Activated naive CD4-positive, alpha-beta T cell treated with anti-CD3 and anti-CD28 coated beads, Interleukin-2, amount 10 ng/mL, durations not matched to agents 5 hours and 36 hours (primary cell): ENCODE measurements at places on chromosomes 4 and X. TPM values are rescaled to one million over a fixed set of nuclear protein-coding genes. Genes with fewer than 3 reads are reported as not detected.

MAP3K15 gene
- 0.28 TPM for total RNA-seq

PPP4R3C gene
- not detected for total RNA-seq

ADGRL3 gene
- not detected for total RNA-seq

SPARCL1 gene
- not detected for total RNA-seq

AGTR2 gene
- not detected for total RNA-seq

CCNG2 gene
- 32.9 TPM for total RNA-seq

FAM149A gene
- 0.88 TPM for total RNA-seq

MOB1B gene
- total RNA-seq = 16.2 TPM

IQCM gene
- total RNA-seq = not detected

BMX gene
- total RNA-seq = not detected

ARHGAP24 gene
- total RNA-seq = not detected

ZC4H2 gene
- 21.3 TPM for total RNA-seq

MAGEA9B gene
- total RNA-seq = not detected

MTMR8 gene
- total RNA-seq = 5.4 TPM

SPANXA2 gene
- not detected for total RNA-seq

SPANXN4 gene
- total RNA-seq = not detected

POLR2B gene
- total RNA-seq = 112 TPM

OPN1LW gene
- not detected for total RNA-seq

TMEM255A gene
- total RNA-seq = not detected

DYNLT3 gene
- 15.5 TPM for total RNA-seq

LRBA gene
- total RNA-seq = 51.0 TPM

IL2 gene
- total RNA-seq = 0.31 TPM

CT45A2 gene
- not detected for total RNA-seq

TMSB15B gene
- total RNA-seq = 8.6 TPM

GASK1B gene
- not detected for total RNA-seq

IL3RA gene
- 7.9 TPM for total RNA-seq

SLC38A5 gene
- total RNA-seq = 73.0 TPM

S100P gene
- 9.9 TPM for total RNA-seq

REELD1 gene
- total RNA-seq = not detected

MGAT4D gene
- total RNA-seq = not detected

F8A3 gene
- 0.89 TPM for total RNA-seq

KLF3 gene
- total RNA-seq = 55.9 TPM

XKRX gene
- 0.15 TPM for total RNA-seq

LRCH2 gene
- total RNA-seq = not detected

HERC3 gene
- 38.4 TPM for total RNA-seq

NAAA gene
- total RNA-seq = 45.1 TPM

GAGE1 gene
- total RNA-seq = not detected

CLOCK gene
- 7.6 TPM for total RNA-seq

USP17L22 gene
- not detected for total RNA-seq

ZFP92 gene
- total RNA-seq = 1.3 TPM

GSX2 gene
- not detected for total RNA-seq

CDK16 gene
- 56.0 TPM for total RNA-seq

GIMD1 gene
- total RNA-seq = not detected
